Activated naive CD8-positive, alpha-beta T cell treated with anti-CD3 and anti-CD28 coated beads, Interleukin-2, amount 10 ng/mL, durations not matched to agents 7 days and 5 days (primary cell): ENCODE measurements at places on chromosomes 16 and 17. TPM values are rescaled to one million over a fixed set of nuclear protein-coding genes. Genes with fewer than 3 reads are reported as not detected.

- peaks cover 29% of the 10 kb centered on the region for H3K4me1 ChIP-seq
- peaks cover 3% of the 10 kb centered on the region for H3K36me3 ChIP-seq
- H3K4me3 ChIP-seq, result no peak overlapping the region
- H3K27ac ChIP-seq, result no peak overlapping the region
Observed at GRCh38 chr16:49466529-49466831, 92.9 kb downstream of the C16orf78 start.

GRCh38 chr17:64692187-64692586 lies 30.1 kb upstream of the SMURF2 start:
- DNase-seq, result no peak
- H3K4me3 ChIP-seq, result no peak overlapping the region
- no peak overlapping the region for H3K27ac ChIP-seq
- peaks cover 1% of the 10 kb centered on the region for H3K4me1 ChIP-seq
- H3K36me3 ChIP-seq, result no peaks in the 10 kb centered on the region
- peaks cover 12% of the 10 kb centered on the region for H3K27me3 ChIP-seq

- H3K36me3 ChIP-seq, result no peaks in the 10 kb centered on the region
- DNase-seq, result no peak
- H3K27ac ChIP-seq, result peak overlapping the region; percentile 60
- H3K4me3 ChIP-seq, result peak overlapping the region; percentile 86
Observed at GRCh38 chr17:82023447-82024241, 539 bp downstream of the LRRC45 start.

Gene CCL7
- not detected for total RNA-seq

Gene CEP20
- 36.6 TPM for total RNA-seq

Gene C17orf100
- 2.0 TPM for total RNA-seq

Gene FKBP10
- total RNA-seq, result 0.94 TPM
